ENCODE measurements at places on chromosomes 13 and 19.

DNA sequence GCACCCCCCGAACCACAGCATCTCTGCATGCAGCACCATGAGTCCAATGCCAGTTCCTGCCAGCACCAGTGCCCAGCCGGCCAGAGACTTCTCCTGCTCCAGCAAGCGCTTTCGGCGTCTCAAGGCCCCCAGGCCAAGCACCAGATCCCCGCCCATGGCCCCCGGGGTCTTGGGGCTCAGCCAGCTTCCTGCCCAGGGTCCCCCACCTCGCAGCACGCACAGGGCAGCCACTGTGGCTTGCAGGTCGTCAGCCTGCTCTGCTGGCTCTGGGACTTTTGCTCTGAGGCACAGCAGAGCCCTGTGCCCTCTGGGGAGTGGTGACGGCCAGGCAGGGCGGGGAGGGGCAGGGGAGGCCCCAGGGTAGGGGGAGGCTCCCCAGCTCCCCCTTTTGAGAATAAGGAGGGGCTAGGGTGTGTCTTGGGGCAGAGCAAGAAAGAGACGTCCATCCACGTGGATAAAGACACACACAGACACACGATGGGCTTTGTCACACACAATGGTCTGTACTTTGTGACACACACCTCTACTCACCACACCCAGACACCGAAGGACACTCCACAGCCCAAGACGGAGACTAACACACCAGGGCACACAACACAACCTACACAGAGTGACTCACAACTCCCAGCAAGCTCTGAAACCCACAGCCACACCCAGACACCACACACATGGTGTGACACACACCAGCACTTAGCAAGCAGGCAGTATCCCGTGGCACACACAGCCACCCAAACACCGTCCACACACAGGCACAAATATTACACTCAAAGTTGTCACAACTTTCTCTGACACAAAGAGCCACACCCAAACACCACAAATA is at the start of gene KCNN4:
Gene KCNN4, minus strand, starts transcription at position 268 of the 820 bp plus-strand sequence. Its CDS starts 112 bp downstream, at position 156.
- DNase-seq = peak; percentile 61

DNA sequence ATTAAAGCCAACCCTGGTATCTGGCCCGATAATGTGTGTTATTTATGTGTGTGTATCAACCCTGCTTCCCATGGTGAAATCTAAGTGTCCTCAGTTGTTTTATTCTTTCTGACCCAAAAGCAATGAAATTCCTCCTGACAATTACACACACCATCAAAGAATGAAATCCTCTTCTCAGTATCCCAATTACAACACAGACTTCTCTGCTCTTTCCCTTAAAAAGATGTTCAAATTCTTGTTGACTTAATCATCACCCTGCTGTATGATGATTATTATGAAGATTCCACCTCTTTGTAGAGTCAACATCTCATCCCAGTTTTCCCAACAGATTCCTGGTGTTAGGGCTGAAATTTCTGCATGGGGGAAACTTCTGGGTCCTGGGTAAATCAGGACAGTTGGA is 8.9 kb upstream of the TRPC4 start:
- DNase-seq = no peak

DNA sequence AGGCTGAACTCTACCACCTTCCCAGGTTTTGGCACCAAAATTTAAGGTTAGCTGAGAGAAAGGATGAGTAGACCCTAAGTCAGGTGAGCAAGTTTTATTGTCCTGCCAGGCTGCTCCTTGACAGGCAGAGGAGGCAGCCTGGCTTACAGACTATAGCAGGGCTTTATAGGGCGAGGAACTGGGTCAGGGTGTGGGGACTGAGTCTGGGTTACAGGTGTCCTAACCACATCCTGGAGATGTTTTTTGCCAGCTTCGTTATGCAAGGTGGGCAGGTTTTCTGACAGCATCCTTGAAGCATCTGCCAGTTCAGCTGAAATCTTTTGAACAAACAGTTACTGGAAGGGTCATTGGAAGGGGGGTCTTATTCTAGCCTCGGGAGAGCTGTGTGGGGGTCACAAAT is 905.7 kb upstream of the SLITRK5 start:
- no peak for DNase-seq

DNA sequence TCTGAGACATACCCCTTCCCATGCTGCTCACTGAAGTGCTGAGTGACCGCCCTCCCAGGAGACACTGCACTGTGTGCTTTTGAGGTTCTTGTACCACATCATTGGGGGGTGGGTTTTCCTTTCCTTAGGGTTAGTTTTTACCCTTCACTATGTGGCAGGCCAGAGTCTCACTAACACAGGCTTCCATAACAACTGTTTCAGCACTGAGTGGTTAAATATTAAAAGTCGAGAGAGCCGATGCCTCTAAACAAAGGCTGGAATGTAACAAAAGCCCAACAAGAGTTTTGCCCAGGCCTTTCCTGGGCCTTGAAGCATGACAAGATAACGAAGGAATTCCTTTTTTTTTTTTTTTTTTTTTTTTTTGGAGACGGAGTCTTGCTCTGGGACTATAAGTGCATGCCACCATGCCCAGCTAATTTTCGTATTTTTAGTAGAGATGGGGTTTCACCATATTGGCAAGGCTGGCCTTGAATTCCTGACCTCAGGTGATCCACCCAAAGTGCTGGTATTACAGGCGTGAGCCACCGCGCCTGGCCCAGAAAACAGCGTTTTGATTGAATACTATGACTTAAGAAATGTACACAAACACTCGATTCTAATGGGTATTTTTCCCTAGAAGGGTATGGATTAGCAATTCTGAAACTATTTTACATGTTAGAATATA is 46.5 kb downstream of the ZNF823 start:
- no peak for DNase-seq

DNA sequence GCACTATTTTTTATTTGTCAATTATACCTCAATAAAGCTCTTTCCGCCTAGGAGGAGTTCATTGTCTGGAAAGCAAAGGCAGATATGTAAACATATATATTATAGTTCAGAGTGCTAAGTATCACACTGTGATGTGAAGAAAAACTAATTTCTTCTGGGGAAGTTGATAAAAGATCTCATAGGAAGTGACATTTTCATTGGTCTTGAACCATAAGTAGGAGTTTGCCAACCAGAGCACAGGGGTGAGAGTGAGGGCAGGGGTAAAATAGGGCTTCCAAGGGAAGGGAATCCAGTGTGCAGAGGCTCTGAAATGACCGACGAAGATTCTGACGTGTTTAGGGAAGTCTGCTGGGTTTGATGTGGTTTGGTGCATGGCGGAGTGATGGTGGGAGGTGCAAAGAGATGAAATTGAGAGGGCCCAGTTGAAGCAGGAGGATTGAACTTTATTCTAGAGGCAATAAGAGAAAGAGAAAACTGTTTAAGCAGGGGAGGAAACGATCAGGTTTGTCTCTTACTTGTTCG is 780 bp upstream of the GTF2F2 start:
- no peak for DNase-seq

GRCh38 chr13:52851137-52851962 is 2.9 kb upstream of the PCDH8 start:
- no peak for DNase-seq

DNA sequence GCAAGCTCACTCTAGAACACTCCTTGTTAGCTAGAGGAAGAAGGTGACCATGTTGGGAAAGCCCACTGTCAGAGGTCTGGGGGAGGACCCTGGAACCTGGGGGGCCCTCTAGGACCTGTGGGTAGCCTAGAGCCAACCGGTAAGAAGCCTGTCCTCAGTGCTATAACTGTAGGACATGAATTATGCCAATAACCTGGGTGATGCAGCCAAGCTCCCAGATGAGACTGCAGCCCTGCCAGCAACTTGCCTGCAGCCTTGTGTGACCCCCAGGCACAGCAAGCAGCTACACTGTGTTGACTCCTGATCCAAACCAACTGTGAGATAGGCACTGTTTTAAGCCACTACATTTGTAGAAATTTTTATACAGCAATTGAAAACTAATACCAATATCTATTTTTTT is 122.3 kb downstream of the MIPEP start:
- DNase-seq = no peak

Data from HFF-Myc (cell line).